ENCODE measurements at places on chromosomes 6 and 20.
A peak's percentile ranks its signal among the peaks of the same experiment; 100 is the strongest.

GRCh38 chr6:33676416-33677142, 34.9 kb downstream of the UQCC2 start:
- no peaks in the 10 kb centered on the region for H3K27me3 ChIP-seq
- peaks cover 2% of the 10 kb centered on the region for H3K4me1 ChIP-seq
- H3K4me3 ChIP-seq, result no peak overlapping the region
- no peak for DNase-seq
- H3K36me3 ChIP-seq, result peaks cover 55% of the 10 kb centered on the region
- no peak overlapping the region for H3K27ac ChIP-seq

DNA sequence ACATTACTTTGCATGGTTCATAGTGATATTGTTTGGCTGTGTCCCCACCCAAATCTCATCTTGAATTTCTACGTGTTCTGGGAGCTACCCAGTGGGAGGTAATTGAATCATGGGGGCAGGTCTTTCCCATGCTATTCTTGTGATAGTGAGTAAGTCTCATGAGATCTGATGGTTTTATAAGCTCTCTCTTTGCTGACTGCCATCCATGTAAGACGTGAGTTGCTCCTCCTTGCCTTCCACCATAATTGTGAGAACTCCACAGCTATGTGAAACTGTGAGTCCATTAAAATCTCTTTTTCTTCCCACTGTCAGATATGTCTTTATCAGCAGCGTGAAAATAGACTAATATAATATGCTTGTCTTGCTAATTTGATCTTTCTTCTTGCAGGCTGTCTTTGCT, 200.4 kb upstream of the NOX3 start:
- H3K27ac ChIP-seq, result no peak overlapping the region
- no peaks in the 10 kb centered on the region for H3K36me3 ChIP-seq
- H3K27me3 ChIP-seq, result no peaks in the 10 kb centered on the region
- DNase-seq, result no peak

DNA sequence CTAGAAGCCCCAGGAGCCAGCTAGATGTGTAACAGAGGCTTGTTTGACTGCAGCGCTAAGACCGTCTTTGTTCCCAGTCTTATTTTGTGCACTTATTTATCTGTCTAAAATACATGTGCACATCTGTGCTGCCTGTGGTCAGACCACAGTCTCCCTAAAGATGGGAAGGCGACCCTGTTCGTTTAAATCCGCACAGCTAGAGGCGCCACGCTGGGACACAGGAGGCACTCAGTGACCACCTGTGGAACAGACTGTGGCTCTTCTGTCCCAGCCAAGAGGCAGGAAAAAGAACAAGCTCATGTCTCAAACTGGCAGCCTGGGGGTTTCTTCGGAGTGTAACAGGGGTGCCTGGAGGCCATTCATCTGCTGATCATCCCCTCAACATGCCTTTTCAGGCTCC, 66.8 kb downstream of the CPNE5 start:
- no peak overlapping the region for H3K4me3 ChIP-seq
- no peak for DNase-seq
- peaks cover 33% of the 10 kb centered on the region for H3K27me3 ChIP-seq
- peak overlapping the region; percentile 15 for H3K27ac ChIP-seq

DNA sequence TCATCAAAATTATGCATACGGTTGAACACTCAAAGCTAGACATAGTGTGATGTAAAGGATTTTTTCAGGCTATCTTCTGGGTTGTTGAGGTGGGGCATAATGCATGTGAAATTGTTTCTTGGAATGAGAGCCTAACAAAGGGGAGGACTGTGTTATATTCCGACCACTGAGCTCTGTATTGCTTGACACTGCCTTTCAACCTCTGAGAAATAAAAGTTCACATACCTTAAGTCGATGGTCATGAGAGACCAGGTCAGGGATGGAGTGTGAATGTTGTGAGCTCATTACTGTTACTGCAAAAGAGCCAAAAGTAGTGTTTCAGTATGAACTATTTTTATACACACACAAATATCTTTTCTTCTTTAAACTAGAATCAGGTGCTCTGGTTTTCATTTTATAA, 5.0 kb downstream of the PFDN4 start:
- no peaks in the 10 kb centered on the region for H3K27me3 ChIP-seq
- no peak overlapping the region for H3K4me3 ChIP-seq
- no peak overlapping the region for H3K27ac ChIP-seq
- H3K4me1 ChIP-seq, result peaks cover 25% of the 10 kb centered on the region

- no peak for DNase-seq
- no peak overlapping the region for H3K27ac ChIP-seq
- peaks cover 13% of the 10 kb centered on the region for H3K27me3 ChIP-seq
- H3K36me3 ChIP-seq, result no peaks in the 10 kb centered on the region
- H3K4me1 ChIP-seq, result no peaks in the 10 kb centered on the region
Observed at GRCh38 chr20:57190536-57191264, 75.7 kb downstream of the BMP7 start.

DNA sequence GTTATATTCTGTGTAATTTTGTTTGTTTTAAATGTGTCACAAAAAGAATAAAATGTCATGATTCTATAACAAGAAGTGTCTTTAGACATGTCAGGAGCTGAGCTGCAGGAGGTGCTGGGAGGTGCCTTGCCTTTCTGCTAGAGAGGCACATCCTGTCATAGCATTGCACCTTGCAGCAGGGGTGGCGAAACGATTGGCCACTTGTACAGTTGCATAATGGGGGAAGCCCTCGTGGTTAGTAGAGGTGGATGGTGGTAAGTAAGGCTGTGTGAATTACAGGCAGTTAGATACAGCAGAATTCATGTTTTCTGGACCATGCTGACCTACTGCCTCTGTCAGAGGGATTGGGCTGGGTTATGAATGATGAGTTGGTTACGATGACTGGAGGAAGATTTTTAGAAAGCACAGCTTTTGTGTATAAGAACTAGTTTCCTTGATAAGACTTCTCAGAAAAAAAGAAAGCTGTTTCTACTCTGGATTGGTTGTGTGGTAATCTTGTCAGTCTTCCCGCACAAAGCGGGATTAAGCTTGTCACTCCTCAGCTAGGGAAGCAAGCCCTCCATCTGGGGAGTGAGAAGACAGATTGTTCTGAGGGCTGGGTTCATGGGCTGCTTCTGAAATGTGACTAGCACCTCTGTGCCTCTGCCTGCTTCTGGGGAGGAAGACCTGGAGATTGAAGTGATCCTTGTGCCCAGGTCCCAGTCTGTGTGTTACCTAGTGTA, 74.9 kb downstream of the FOXO3 start:
- H3K27me3 ChIP-seq, result peaks cover 9% of the 10 kb centered on the region
- H3K4me1 ChIP-seq, result peaks cover 29% of the 10 kb centered on the region
- H3K27ac ChIP-seq, result peak overlapping the region; percentile 17
- H3K36me3 ChIP-seq, result no peaks in the 10 kb centered on the region
- DNase-seq, result peak; percentile 54

DNA sequence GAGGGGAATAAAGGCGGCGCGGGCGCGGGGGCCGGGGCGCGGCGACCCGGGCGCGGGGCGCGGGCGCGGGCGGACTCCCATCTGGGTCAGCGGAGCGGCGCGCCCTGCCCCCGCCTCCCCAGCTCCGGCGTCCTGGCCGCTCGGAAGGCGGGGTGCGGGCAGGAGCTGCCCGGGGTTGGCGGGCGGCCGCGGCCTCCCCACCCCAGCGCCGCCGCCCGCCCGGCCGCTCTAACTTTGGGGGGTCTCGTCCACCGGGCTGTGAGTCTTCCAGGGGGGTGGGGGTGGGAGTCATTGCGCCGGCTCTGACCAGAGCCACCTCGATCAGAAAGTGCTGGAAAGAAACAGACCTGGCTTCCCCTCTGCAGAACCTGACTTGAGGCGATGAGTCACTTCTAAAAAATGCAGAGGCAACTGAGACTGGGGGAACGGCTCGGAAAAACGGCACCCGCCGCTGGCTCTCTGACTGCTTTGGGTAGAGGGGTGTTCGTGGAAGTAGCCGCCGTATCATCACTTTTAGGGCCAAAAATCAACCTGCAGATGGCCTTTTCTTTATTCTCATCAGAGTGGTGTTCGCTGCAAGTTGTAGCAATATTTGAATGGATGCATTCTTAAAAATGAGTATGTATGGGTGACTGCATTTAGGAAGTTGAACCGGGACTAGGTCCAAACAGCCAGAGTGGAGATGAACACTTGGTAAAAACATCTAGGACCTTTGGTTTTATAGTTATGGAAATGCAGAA, 667 bp downstream of the CAP2 start:
- H3K27me3 ChIP-seq, result peaks cover 37% of the 10 kb centered on the region
- H3K36me3 ChIP-seq, result no peaks in the 10 kb centered on the region
- DNase-seq, result no peak
- H3K4me1 ChIP-seq, result peaks cover 4% of the 10 kb centered on the region

- no peak overlapping the region for H3K27ac ChIP-seq
- no peaks in the 10 kb centered on the region for H3K4me1 ChIP-seq
- H3K4me3 ChIP-seq, result no peak overlapping the region
- H3K27me3 ChIP-seq, result peaks cover 16% of the 10 kb centered on the region
- peaks cover 3% of the 10 kb centered on the region for H3K36me3 ChIP-seq
Observed at GRCh38 chr6:57021086-57021720, 25.3 kb upstream of the KIAA1586 start.

- H3K27ac ChIP-seq, result peak overlapping the region; percentile 92
- peaks cover 38% of the 10 kb centered on the region for H3K36me3 ChIP-seq
- no peak overlapping the region for H3K4me3 ChIP-seq
- peaks cover 49% of the 10 kb centered on the region for H3K4me1 ChIP-seq
- DNase-seq, result peak; percentile 80
Observed at GRCh38 chr6:118810420-118811027, 83.4 kb upstream of the ASF1A start.

- peaks cover 20% of the 10 kb centered on the region for H3K4me1 ChIP-seq
- peak overlapping the region; percentile 77 for H3K4me3 ChIP-seq
- DNase-seq, result peak; percentile 25
- H3K27me3 ChIP-seq, result peaks cover 50% of the 10 kb centered on the region
Observed at GRCh38 chr6:116616737-116617053, 416 bp downstream of the RSPH4A start.

GRCh38 chr6:38018755-38019165, 199.2 kb downstream of the ZFAND3 start:
- H3K36me3 ChIP-seq, result no peaks in the 10 kb centered on the region
- H3K4me3 ChIP-seq, result no peak overlapping the region
- H3K27ac ChIP-seq, result peak overlapping the region; percentile 20
- no peak for DNase-seq
- no peaks in the 10 kb centered on the region for H3K4me1 ChIP-seq

GRCh38 chr6:21984561-21984960, 312.3 kb downstream of the PRL start:
- H3K27me3 ChIP-seq, result no peaks in the 10 kb centered on the region
- H3K4me3 ChIP-seq, result no peak overlapping the region
- no peaks in the 10 kb centered on the region for H3K36me3 ChIP-seq
- H3K27ac ChIP-seq, result no peak overlapping the region
- peaks cover 18% of the 10 kb centered on the region for H3K4me1 ChIP-seq

- peak; percentile 31 for DNase-seq
- H3K4me3 ChIP-seq, result no peak overlapping the region
- H3K4me1 ChIP-seq, result peaks cover 17% of the 10 kb centered on the region
- H3K36me3 ChIP-seq, result no peaks in the 10 kb centered on the region
- H3K27ac ChIP-seq, result no peak overlapping the region
- H3K27me3 ChIP-seq, result peaks cover 13% of the 10 kb centered on the region
Observed at GRCh38 chr20:41697861-41698559, 79.8 kb upstream of the CHD6 start.

DNA sequence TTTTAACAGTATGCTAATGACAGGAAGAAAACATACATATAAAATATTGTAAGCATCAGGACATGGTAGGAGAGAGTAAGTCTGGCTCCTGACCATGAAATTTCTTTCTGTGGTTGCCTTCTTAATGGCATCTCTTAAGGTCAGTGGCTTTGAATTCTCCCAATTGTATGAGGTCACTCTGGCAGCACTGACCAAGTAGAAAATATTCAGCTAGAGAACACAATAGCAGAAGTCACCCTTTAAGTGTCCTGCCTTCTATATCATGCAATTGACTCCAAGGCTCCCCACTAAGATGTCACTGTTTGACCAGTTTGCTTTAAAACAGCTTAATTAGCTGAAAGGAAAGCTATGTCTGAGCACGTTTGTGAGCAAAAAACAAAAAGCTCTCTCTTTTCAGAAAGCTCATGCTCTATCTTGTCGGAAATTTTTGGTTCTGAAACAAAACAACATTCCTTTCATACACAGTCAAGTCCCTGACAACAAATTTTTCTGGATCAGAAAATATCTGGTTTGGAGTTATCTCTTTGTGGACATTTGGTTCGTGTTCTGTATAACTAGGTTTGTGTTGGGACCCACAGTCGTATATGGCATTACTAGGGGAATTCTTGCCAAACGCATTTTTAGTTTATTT, 120.9 kb upstream of the IFNGR1 start:
- DNase-seq, result no peak
- H3K4me3 ChIP-seq, result no peak overlapping the region
- peaks cover 25% of the 10 kb centered on the region for H3K4me1 ChIP-seq

DNA sequence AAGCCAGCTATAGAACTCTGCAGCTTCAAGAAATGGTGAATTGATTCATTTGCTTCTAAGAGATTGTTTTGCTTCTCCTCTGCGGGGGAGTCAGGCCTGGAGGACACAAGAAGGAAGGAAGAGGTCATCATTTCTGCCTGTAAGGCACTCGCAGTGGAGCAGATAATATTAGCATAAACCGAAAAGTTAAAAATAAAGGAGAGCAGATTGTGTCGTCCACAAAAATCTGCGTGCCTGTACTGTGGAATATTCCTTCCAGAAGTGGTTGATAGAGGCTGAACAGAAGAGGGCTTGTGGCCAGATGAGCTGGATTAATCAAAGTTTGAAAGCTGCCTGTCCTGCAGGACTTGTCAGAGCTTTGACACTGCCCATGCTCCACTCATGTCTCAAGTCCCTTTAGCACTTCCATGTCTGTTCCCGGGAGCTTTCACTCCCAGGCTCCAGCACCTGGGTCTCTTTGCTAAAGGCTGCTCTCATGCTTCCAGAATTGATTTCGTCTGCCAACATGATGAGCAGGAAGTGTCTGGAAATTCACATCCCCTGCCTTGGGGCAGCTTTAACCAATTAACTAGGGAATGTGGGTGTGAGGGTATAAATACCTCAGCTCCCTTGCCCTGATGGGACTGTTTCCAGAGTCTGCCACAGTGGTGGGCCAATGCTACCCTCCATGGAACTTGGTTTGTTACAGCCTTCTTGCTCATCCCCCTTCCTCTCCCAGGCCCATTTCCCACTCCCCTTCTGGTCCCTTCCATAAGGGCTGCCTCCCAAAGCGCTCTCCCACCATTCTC, 65.1 kb upstream of the STX16 start:
- H3K27ac ChIP-seq, result no peak overlapping the region
- no peaks in the 10 kb centered on the region for H3K4me1 ChIP-seq
- DNase-seq, result no peak

DNA sequence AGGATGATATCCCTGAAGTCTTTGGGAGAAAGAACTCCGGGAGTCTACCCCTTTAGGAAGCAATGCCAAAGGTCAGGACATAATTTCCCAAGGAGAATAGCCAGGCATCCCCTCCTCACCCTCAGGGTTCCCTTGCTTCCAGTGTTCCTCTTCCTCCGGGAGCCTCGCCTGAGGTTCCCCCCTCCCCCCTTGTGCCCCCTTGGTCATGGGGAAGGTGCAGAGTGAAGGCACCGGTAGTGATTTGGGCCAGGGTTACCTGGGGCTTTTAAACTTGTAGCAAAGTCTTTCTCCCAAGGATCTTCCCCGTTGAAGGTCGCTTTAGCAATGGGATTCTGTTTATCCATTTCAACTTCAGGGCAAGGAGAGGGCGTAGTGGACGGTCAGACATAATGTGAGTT, 1.2 kb downstream of the ISM1 start:
- peaks cover 53% of the 10 kb centered on the region for H3K27me3 ChIP-seq
- H3K27ac ChIP-seq, result no peak overlapping the region
- peak overlapping the region; percentile 71 for H3K4me3 ChIP-seq
- DNase-seq, result no peak
